Pulmonary artery endothelial cell (primary cell): ENCODE measurements at places on chromosomes 7 and 10. TPM values are rescaled to one million over a fixed set of nuclear protein-coding genes. Genes with fewer than 3 reads are reported as not detected.

The ENTPD1 gene
- total RNA-seq: 5.7 and 6.4 TPM in 2 replicates

The NPVF gene
- not detected in 2 replicates for total RNA-seq

The NEURL1 gene
- total RNA-seq: 0.11 and 0.20 TPM in 2 replicates

GRCh38 chr10:16986406-16987205 is 143.0 kb downstream of the CUBN start:
- no peak for DNase-seq

GRCh38 chr7:70060298-70061068 is 462.2 kb downstream of the AUTS2 start:
- DNase-seq: no peak
